Fibroblast of skin of left quadriceps (primary cell): ENCODE measurements at places on chromosomes 12 and 14.

DNA sequence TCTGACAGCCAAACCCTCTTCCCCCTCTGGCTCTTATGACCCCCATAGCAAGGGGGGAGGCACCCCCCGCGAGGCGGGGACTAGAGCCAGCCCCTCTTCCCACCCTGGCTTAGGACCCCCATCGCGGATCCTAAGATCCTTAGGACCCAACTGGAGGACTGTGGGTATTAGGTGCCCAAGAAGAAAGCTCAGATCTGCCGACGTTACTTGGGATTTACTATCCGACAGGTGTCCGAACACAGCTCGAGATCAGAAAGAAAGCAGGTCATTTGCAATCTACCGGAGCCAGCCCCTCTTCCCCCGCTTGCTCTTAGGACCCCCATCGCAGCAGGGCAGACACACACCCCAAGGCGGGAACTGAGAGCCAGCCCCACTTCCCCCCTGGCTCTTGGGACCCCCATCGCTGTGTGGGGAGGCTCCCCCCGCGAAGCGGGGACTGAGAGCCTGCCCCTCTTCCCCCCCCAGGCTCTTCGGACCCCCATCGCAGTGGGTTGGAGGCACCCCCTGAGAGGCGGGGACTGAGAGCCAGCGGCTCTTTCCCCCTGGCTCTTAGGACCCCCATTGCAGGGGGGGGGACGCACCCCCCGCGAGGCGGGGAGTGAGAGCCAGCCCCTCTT, 46.8 kb downstream of the DDX11 start:
- no peak for DNase-seq

DNA sequence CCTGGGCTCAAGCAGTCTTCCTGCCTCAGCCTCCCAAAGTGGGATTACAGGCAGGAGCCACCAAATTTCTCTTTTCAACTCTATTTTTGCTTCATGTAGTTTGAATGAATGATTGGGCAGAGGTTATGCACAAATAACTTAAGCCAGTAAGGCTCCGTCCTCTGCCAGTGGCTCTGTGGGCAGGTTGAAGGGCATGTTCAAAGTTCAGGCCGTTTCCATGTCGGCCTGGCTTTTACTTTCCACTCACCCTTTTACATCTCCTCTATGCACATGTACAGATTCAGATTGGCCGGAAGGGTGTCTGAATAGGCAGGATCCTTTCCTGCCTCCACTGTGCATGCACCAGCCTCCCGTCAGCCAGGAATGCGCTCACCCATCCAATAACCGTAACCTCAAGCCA, 132.3 kb downstream of the EML1 start:
- DNase-seq = no peak

GRCh38 chr12:81759190-81760051, at the start of gene PPFIA2:
PPFIA2 (minus strand) TSS chr12:81759350.
- no peak for DNase-seq

- DNase-seq = no peak
These were observed 894.9 kb downstream of the VRK1 start for GRCh38 chr14:97692084-97692483.

DNA sequence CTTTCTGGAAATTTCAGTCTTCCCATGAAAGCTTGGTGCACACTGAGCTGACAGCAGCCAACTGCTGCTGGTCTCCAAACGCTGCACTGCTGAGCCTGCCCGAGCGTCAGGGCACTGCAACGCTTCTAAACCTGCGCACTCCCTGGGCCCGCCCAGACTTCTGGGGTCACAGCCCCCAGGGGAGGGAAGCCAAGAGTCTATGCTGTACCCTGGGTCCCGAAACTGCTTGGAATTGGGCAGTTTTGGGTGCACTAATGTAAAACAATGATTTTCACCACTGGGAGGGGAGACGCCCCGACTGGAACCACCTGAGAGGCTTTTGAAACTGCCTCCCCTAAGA, 32.0 kb downstream of the CCDC92 start:
- no peak for DNase-seq

- no peak for DNase-seq
These were observed 6.7 kb downstream of the CNOT2 start for GRCh38 chr12:70249903-70250302.
